ENCODE measurements at places on chromosomes 12 and 14.
A peak's percentile ranks its signal among the peaks of the same experiment; 100 is the strongest.

DNA sequence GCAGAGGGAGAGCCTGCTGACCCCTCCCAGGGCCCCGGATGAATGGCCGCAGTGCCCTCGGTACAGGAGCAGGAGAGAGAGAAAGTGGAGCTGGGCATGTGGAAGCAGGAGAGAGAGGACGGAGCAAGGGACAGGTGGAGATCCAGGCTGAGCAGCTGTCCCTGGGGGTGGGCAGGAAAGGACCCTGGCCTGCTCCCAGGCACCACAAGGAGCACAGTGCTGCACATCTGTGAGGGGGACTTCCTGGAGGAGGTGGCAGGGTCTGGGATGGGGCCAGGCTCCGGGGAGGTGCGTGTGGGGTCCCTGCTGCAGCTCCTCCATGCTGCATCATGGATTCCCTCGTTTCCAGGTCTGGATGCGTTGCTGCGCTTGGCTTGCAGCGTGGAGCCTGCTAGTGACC lies 13.0 kb upstream of the DLK1 start:
- no peak for DNase-seq

GRCh38 chr12:122661246-122661645 lies 41.9 kb downstream of the HCAR2 start:
- no peak for DNase-seq

DNA sequence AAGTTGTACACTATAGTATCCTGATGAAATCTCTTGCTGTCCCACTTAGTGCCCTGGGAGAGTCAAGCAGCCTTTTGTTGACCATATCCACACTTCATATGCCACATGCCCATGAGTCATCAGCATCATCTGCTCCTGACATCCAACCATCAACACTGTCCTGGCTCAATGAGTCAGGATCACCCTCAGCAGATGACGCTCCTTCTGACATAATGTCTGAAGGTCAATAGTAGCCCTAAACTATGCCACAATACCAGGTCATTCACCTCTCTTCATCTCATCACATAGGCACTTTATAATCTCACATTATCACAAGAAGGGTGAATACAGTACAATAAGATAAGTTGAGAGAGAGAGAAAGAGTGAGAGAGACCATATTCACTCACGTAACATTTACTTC lies 369.0 kb upstream of the FAR2 start:
- no peak for DNase-seq

DNA sequence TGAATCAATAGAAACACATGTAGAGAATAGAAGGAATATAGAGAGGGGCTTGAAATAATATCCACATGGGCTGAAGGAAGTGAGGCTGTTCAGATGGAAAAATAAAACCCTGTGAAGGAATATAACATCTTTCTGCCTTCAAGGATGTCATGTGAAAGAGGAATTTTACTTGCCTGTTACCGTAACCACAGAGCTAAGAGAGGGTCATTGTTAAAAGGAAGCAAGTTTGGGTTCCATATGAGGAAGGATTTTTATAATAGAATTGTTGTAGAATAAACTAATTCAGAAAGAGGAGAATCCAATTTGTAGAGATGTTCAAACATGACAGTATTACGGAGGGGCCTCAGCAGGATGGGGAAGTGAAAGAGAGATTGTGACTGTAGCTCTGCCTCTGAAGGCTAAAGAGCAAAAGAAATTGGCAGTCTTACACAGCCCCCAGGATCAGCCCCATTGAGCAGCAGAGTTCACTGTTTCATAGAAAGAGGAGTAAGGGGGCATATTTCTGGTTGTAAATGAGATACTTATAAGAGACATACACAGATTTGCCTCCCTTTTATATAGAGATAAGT lies 41.8 kb upstream of the PTPRR start:
- no peak for DNase-seq

GRCh38 chr12:62604871-62605270 lies 138.2 kb downstream of the MON2 start:
- no peak for DNase-seq

DNA sequence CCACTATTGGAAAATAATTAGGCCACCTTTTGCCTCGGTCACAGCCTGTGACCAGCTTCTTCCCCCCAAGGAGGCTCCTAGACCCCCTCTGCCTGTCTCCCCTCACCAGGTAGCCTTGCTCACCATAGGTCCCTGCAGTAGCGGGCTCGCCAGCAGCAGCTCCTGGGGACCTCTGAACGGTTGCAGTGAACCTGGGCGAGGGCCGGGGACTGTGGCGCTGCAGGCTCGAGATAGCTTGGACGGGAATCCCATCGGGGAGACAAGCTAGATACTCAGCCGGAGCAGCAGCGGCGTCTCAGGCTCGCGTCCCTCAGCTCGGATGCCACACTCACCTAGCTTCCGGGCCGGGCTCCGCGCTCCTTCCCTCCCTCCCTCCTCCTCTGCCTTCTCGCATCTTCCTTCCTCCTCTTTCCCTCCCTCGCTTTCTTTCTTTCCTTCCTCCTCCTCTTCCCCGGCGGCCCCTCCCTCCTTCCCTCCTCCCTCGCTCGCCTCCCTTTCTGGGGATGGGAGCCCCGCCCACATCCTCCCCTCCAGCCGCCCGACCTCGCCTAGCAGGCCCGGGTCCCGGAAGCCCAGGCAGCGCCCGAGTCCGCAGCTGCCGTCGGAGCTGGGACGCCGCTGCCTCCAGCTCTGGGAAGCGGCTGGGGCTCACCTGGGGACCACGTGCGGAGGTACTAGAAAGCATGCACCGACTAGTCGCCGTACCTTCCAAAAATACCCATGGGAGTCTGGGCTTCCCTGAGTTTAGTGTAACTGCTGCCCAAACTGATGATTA lies at the start of gene BMP4:
Gene BMP4 (minus strand): TSS at position 399 of the 775 bp plus-strand sequence. CDS start 4,603 bp downstream, outside the sequence.
- DNase-seq: no peak

- DNase-seq: no peak
These were observed 74.4 kb downstream of the PRIMA1 start for GRCh38 chr14:93713726-93714405.

GRCh38 chr12:6123258-6123657 lies 1.2 kb downstream of the VWF start:
- no peak for DNase-seq

DNA sequence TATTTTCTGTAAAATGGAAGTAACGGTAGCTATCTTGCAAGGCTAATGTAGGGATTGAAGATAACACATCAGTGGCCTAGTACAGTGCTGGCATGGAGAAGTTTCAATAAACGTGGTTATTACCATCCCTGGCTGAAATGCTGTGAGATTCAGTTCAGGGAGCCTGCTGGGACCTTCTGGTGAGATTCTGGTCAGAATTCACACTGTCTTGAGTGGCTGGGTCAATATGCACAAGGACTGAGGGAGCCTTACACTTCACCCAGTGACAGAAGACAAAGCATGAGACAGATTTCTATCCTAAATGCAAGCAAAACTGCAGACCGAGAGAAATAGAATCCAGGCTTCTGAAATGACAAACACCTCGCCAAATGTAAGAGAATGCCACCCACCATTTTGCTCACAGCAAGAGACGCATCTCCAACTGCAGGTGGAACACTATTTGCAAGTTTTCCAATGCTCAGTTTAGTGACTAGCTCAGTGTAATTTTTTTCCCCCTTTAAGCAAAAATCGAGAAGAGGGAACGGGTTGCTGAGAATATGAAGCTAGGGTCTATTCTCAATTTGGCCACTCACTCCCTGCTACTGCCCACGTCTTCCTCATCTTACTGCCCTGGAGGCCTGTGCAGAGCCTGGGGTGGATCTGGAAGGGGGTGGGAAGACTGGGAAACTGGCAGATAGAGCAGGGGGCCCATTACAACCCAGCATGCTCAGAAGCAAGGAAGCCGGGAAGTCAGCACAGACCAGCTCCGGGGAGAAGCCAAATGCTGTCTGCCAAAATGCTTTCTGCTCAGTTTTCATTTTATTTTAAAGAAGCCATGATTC lies 201.3 kb downstream of the TTC7B start:
- no peak for DNase-seq

- DNase-seq: no peak
These were observed 77.3 kb upstream of the LTA4H start for GRCh38 chr12:96112733-96113132.

DNA sequence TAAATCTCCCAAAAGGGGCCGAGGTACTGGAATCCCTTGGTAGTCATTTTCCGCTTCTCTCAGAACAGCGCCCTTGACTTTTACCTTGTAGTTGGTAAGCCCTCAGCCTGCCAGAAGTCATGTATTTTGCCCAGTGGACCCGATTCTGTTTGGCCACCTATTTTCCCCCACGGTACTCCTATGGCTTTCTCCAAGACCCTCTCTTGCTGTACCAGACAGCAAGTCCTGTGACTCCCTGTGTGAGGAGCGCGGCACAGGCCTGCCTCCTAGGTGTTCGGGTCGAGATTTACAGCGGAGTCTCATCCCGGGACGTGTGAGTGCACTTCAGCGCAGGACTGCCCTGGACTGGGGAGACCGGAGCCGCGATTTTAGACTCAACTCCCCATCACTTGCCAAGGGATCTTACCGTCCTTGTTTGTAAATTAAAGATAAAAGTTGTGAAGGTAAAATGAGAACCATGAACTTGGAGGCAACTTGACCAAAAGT lies 1.1 kb upstream of the MBD6 start:
- peak; percentile 32 for DNase-seq

DNA sequence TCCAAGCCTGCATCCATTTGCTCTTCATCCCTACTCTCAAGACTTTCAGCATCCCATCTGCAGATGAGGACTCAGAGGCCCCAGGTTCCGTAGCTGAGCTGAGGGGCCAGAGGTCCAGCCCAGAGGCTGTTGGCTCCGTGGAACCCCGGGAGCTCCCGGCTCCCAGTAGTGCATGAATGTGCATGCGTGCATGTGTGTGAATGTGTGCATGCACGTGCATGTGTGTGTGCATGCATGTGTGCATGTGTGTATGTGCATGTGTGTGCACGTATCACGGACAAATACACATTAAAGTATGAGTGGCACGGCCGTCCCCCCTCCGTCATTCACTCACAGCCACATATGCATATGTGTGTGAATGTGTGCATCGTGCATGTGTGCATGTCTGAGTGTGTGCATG lies 149.9 kb downstream of the KIF26A start:
- no peak for DNase-seq

- DNase-seq: no peak
These were observed 136.5 kb upstream of the MYL2 start for GRCh38 chr12:111056618-111057521.

GRCh38 chr14:88388741-88389282 lies 3.4 kb downstream of the SPATA7 start:
- DNase-seq: no peak

DNA sequence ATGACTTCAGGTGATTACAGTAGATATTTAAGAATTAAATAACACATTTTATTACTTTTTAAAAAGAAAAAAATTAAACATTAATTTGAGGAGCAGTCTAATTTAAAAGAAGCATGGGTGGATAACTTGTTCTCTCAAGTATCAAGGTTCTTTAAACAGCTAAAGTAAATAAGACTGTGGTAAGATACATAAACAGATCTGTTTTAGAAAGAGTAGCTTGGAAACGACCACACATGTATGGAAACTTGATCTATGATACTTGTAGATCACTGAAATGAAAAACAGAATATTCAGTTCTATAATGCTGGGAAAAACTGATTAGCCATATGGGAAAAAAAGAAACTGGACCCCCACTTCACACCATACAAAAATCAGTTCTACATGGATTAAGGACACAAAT lies 36.0 kb downstream of the TC2N start:
- no peak for DNase-seq

- no peak for DNase-seq
These were observed 19.5 kb downstream of the PSMC1 start for GRCh38 chr14:90275820-90276219.

GRCh38 chr12:85627584-85627983 lies 208.6 kb downstream of the RASSF9 start:
- no peak for DNase-seq

DNA sequence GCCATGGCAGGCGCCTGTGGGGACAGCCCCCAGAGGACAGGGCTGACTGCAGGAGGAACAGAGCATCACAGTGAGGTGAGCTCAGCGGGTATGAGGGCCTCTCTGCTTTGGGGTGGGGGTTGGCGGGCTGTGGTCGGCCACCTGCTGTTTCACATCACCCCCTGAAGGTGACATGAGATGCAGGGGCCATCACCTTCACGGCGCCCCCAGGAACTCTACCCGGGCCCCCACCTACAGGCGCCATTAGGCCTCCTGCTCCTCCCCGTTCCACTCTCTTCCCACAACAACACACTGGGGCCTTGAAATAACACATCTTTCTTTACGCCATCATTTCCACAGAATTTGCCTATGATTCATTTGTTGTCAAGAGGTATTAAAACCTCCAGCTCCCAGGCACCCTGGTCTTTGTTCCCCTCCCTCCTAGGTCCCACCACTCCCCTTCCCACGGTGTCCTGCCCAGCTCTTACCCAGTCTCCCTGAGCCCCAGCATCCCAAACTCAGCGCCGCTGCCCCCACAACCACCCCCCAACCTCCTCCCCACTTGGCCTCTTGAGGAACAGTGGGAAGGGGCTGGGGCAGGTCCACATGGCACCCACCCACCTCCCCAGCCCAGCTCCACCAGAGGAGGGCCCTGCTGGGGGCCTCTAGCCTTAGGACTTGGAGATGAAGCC lies 12.7 kb upstream of the HDAC7 start:
- no peak for DNase-seq

- DNase-seq: no peak
These were observed 170.3 kb upstream of the BMP4 start for GRCh38 chr14:54126947-54127346.

GRCh38 chr12:2628401-2628800 lies 166.4 kb upstream of the FKBP4 start:
- DNase-seq: no peak

DNA sequence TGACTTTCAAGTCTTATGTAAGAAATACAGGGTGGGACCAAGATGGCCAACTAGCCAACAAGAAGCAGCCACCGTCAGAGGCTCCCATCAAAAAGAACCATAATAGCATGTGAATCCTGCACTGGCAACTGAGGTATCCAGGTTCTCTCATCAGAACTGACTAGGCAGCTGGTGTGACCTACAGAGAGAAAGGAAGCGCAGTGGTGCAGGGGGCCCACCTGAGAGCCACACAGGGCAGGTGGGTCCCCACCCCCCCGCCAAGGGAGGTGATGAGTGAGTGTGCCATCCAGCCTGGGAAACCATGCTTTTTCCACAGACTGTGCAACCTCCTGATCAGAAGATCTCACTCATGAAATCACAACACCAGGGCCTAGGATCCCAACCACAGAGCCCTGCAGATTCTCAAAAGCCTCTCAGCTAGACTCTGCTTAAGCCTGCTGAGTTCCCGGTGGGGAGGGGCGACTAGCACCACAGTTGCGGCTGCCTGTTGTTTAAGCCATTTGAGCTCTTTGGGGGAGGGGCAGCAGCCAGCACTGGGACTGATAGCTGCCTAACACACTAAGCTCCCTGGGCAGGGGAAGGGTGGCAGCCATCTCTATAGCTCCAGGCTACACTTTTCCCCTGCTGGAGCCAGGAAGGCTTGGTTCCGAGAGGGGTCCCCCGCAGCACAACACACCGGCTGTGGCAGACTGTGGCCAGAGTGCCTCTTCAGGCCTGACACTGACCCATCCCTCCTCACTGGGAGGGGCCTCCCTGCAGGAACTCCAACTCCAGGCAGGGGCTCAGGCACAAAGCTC lies 75.3 kb downstream of the GARIN6 start:
- DNase-seq: no peak

GRCh38 chr12:7642876-7643309 lies 22.8 kb downstream of the APOBEC1 start:
- no peak for DNase-seq
